Brain pericyte (primary cell): ENCODE measurements at places on chromosomes 1 and 21.

DNA sequence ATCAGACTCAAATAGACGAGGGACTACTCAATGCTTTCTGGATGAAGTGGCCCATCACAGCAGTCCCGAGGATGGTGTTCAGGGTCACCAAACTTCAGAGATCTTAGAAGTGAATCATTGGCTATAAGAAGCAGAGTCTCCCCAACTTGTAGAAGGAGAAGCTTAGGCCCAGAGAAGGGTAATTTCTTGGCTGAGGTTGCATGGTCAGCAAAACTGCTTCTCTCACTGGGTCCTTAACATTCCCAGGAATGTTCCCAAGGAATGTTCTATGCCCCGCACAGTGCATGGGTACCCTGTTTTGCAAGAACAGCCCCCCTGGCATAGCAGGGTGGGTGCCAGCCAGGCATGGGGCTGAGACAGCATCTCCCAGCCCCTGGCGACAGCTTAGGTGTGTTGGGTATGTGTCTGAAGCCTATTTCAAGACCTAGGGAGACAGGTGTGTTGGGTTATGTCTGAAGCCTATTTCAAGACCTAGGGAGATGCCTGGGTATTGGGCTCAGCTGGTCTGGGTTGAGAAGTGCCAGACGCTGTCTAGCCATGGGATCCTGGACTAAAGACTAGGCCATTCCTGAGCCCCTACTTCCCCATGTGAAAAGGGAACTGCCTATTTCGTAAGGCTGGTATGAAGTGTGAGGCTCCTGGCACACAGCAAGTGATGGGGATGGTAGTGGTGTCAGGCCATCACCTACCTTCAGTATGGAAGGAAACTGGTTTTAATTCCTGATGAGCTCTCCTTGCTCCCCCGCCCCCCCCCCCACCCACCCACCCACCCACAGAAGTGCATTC is 26.1 kb downstream of the PADI6 start:
- DNase-seq, result no peak

DNA sequence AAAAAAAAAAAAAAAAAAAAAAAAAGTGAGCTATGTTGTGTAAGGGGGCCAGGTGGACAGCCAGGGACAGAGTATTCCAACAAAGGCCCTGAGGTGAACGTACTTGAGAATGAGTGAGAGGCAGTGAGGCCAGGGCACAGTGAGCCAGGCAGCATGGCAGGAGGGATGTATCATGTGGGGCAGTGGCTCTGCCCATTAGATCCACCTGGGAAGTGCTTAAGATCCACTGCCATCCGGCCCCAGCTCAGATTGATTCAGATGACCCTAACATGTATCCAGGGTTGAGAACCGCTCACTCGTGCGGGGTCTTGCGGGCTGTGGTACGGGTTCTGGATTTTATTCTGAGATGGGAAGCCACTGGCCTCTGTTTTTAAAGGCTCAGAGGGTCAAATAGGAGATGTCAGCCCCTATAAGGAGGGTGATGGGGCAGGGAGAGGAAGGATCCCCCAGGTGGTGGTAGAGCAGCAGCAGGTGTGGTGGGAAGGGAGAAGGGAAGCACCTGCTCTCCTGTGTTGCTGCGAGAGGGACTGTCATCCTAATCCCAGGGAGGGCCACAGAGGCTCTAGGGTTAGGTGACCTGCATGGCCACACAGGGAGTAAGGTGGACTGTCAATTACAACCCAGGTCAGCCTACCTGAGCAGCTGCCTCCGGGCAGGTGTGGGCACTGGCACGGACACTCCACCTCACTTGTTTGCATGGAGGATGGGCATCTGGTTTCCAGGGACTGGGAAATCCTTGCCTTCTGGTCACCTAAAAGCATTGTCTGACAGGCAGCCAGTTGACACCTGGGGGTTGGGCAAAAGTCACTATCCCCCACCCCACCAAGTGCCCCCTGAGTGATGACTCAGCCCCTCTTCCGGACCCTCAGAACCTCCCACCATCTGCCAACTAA is 31.6 kb downstream of the CDK18 start:
- no peak for DNase-seq

- no peak for DNase-seq
These were observed 2.5 kb downstream of the WNT9A start for GRCh38 chr1:227944931-227945890.

GRCh38 chr1:118914379-118915161 is 73.6 kb downstream of the TBX15 start:
- DNase-seq, result no peak

DNA sequence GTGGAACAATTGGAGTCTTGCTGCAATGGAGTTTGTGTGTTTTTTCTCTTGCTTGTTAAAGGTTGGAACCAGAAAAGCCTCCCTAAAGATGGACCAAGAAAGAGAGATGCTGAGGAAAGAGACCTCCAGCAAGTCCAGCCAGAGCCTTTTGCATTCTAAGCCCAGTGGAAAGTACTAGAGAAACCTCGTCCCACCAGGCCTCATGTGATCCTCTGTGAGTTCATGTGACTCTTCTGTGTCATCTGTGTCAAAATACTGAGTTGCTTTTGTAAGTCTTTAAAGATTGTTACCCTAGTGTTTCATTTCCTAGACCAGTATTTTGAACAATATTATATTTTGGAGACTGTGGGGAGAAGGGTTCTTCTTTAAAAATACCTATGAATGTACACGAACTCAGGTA is 12.5 kb upstream of the EFHD2 start:
- DNase-seq, result no peak

DNA sequence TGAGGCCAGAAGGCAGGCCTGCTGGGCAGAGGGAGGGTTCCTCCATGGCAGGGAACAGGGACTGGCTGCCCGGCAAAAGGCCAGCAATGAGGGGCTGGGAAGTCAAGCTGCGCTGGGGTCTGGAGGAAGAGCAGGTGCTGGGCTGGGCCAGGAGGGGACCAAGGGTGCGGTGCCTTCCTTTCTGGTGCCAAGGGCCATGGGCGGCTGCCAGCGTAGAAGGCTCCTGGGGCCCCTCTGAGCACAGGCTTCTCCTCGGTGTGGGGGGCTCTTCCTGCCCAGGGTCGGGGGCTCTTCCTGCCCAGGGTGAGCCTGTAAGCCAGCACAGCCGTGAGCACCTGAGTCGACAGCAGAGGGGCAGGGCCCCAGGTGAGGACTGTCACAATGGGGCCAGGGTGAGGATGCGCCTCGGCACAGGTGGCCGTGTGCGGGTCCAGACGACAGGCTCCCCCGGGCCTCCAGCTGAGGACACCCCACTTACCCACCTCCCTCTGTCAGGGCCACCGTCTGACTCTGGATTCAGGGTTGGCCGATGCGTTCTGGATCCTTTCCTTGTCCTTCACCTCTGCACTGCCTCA is 10.7 kb upstream of the DNMT3L start:
- DNase-seq, result no peak

- DNase-seq, result no peak
These were observed 13.7 kb downstream of the SELL start for GRCh38 chr1:169697755-169698154.
